Type B pancreatic cell (in vitro differentiated cells): ENCODE measurements at places on chromosomes 5 and 9.

DNA sequence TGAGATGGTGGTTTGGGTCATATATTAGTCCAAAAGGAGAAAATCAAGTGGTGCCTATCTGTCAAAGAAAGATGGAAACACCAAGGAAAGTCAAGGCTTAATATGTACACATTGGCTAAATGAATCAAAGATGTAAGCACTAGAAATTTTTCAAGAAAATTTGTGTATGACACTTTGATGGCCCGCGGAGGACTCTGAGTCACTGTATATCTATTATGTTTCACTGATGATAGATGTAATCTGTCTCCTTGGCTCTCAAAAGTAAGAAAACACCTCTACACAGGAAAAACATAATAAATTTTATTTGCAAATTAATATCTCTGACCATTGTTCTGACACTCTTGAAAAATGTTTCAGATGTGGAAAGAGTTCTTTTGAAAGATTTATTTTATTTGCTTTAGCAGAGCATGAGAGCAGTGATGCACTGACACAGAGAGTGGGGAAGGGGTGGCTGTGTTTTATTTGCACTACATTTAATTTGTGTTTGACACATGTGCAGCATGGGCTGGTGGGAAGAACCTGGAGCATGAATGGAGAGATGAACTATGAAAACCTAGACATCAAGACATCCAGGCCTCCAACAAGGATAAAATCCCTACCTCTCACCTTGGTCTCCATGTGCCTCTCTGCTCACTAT, 180.8 kb upstream of the GAS1 start:
- no peak overlapping the region for H3K27ac ChIP-seq
- peaks cover 24% of the 10 kb centered on the region for H3K27me3 ChIP-seq
- H3K4me3 ChIP-seq = no peak overlapping the region
- peaks cover 11% of the 10 kb centered on the region for H3K4me1 ChIP-seq

DNA sequence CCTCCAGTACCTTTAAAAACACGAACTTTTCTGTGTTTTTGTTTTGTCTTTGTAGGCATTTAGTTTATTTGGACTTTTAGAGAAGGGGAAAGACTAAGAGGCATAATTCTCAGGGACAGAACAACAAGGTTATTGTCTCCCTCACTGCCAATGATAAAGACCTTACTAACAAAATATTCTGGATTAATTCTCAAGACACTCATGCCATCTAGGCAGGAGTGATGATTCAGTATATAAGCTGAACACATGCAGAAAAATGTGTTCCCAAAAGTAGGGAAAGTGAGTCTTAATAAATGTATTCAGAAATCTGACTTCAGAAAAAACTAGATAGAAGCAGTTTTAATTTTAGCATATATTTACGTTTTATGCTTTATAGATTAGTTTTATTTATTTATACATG, 17.4 kb upstream of the ASPN start:
- no peak overlapping the region for H3K4me3 ChIP-seq
- H3K36me3 ChIP-seq = peaks cover 3% of the 10 kb centered on the region
- no peaks in the 10 kb centered on the region for H3K27me3 ChIP-seq
- no peaks in the 10 kb centered on the region for H3K4me1 ChIP-seq
- no peak overlapping the region for H3K27ac ChIP-seq
- DNase-seq = no peak

DNA sequence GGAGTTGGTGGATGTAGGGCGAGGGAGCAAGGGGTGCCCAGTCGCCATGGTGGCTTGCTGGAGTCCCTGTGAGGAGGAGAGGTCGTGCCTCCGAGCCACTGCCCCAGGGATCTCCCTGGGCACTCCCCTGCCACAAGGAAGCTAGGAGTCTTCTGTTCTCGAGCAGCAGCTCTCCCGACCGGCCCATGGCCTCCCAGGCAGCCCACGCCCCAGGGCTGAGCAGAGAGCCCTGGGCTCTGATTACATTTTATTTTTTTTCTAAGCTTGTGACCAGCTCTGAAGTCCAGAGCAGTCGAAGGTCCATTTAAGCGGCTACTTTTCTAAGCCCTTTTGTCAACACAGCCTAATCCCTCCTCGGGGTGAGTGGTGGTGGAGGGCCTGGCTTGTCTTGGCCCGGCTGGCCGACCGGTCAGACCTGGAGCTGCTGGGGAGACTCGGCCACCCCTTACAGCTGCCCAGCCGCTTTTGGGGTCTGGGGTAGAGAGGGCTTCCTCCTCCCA, 2.1 kb downstream of the RXRA start:
- no peaks in the 10 kb centered on the region for H3K27me3 ChIP-seq
- H3K36me3 ChIP-seq = no peaks in the 10 kb centered on the region
- H3K4me1 ChIP-seq = peaks cover 30% of the 10 kb centered on the region
- DNase-seq = no peak
- peak overlapping the region; percentile 89 for H3K4me3 ChIP-seq

GRCh38 chr9:14424983-14425382, 111.0 kb upstream of the NFIB start:
- H3K27me3 ChIP-seq = peaks cover 3% of the 10 kb centered on the region
- peak overlapping the region; percentile 84 for H3K27ac ChIP-seq
- no peak for DNase-seq
- H3K36me3 ChIP-seq = no peaks in the 10 kb centered on the region

- no peak overlapping the region for H3K27ac ChIP-seq
- DNase-seq = no peak
- H3K4me1 ChIP-seq = peaks cover 6% of the 10 kb centered on the region
- H3K36me3 ChIP-seq = no peaks in the 10 kb centered on the region
These were observed 76.3 kb upstream of the PTGER4 start for GRCh38 chr5:40603378-40603777.

- H3K4me3 ChIP-seq = no peak overlapping the region
- no peaks in the 10 kb centered on the region for H3K27me3 ChIP-seq
- H3K4me1 ChIP-seq = no peaks in the 10 kb centered on the region
- H3K27ac ChIP-seq = no peak overlapping the region
These were observed 51.7 kb downstream of the CCNH start for GRCh38 chr5:87361031-87361445.

- peaks cover 9% of the 10 kb centered on the region for H3K4me1 ChIP-seq
- no peak for DNase-seq
- no peaks in the 10 kb centered on the region for H3K27me3 ChIP-seq
- peaks cover 23% of the 10 kb centered on the region for H3K36me3 ChIP-seq
These were observed 19.7 kb downstream of the RIOK2 start for GRCh38 chr5:97163360-97163764.

- H3K27ac ChIP-seq = no peak overlapping the region
- DNase-seq = no peak
- peaks cover 14% of the 10 kb centered on the region for H3K4me1 ChIP-seq
- no peak overlapping the region for H3K4me3 ChIP-seq
- peaks cover 63% of the 10 kb centered on the region for H3K27me3 ChIP-seq
These were observed 4.0 kb downstream of the GLDC start for GRCh38 chr9:6641561-6641960.

- peaks cover 6% of the 10 kb centered on the region for H3K36me3 ChIP-seq
- DNase-seq = no peak
These were observed 2.8 kb downstream of the ANKH start for GRCh38 chr5:14868771-14869170.

DNA sequence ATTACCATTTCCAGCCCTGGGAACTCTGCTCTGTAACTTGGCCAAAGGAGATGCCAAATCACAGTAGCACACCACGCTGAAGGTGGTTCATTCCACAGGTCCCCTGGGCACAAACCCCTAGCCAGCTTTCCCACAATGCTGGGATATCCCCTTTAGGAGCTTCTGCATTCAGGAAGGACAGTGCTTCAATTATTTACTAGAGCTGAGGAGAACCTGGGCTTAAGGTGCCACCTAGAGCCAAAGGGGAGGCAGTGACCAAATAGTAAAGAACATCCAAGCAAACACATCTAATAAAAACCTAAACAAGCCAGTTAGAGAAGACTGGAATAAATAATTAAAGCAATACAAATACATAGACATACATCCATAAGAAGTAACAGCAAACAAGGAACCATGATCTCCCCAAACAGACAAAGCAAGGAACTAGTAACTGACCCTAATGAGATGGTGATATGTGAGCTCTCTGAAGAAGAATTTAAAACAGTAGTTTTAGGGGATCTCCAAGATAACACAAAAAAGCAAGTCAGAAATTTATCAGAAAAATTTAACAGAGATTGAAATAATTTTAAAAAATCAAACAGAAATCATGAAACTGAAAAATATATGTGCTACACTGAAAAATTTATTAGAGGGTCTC, 14.6 kb downstream of the KIF4B start:
- no peak overlapping the region for H3K27ac ChIP-seq
- no peak for DNase-seq
- H3K4me1 ChIP-seq = no peaks in the 10 kb centered on the region
- no peaks in the 10 kb centered on the region for H3K27me3 ChIP-seq

- no peaks in the 10 kb centered on the region for H3K27me3 ChIP-seq
- H3K4me3 ChIP-seq = no peak overlapping the region
- H3K36me3 ChIP-seq = no peaks in the 10 kb centered on the region
- DNase-seq = no peak
- H3K27ac ChIP-seq = no peak overlapping the region
These were observed 32.3 kb upstream of the WDR38 start for GRCh38 chr9:124820698-124821623.

GRCh38 chr9:16715404-16715803, 155.1 kb downstream of the BNC2 start:
- no peak overlapping the region for H3K27ac ChIP-seq
- peaks cover 43% of the 10 kb centered on the region for H3K4me1 ChIP-seq
- peaks cover 10% of the 10 kb centered on the region for H3K27me3 ChIP-seq
- no peak for DNase-seq

GRCh38 chr5:90099099-90099498, 310.5 kb downstream of the CETN3 start:
- no peaks in the 10 kb centered on the region for H3K36me3 ChIP-seq
- no peaks in the 10 kb centered on the region for H3K4me1 ChIP-seq
- DNase-seq = no peak
- H3K4me3 ChIP-seq = no peak overlapping the region
- no peaks in the 10 kb centered on the region for H3K27me3 ChIP-seq
- H3K27ac ChIP-seq = no peak overlapping the region

GRCh38 chr9:137317718-137318511, 15.8 kb upstream of the NRARP start:
- H3K27ac ChIP-seq = no peak overlapping the region
- H3K4me3 ChIP-seq = no peak overlapping the region
- H3K27me3 ChIP-seq = no peaks in the 10 kb centered on the region
- no peak for DNase-seq
- no peaks in the 10 kb centered on the region for H3K36me3 ChIP-seq
- no peaks in the 10 kb centered on the region for H3K4me1 ChIP-seq

DNA sequence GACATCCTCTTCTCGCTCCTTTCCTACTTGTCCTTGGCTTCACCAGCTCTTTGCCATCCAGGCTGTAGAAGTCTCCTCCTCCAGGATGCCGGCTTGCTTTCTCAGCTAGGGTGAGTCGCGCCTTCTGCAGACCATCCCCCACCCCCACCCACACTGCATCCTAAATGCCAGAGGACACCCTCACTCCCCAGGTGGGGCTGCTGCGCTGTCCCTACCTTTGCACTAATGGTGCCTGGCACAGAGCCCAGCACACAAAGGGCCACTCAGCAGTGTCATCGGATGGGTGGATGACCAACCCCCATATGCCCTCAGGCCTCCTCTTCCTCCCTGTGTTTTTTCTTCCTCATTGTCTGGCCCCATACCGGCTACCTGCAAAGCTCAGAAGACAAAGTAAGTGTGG, 14.8 kb downstream of the IL9 start:
- no peaks in the 10 kb centered on the region for H3K4me1 ChIP-seq
- H3K27ac ChIP-seq = no peak overlapping the region
- peaks cover 44% of the 10 kb centered on the region for H3K27me3 ChIP-seq
- DNase-seq = no peak

- no peak overlapping the region for H3K4me3 ChIP-seq
- no peak for DNase-seq
- peaks cover 2% of the 10 kb centered on the region for H3K27me3 ChIP-seq
- H3K27ac ChIP-seq = no peak overlapping the region
These were observed 235.8 kb downstream of the TMEM38B start for GRCh38 chr9:105930011-105930627.

DNA sequence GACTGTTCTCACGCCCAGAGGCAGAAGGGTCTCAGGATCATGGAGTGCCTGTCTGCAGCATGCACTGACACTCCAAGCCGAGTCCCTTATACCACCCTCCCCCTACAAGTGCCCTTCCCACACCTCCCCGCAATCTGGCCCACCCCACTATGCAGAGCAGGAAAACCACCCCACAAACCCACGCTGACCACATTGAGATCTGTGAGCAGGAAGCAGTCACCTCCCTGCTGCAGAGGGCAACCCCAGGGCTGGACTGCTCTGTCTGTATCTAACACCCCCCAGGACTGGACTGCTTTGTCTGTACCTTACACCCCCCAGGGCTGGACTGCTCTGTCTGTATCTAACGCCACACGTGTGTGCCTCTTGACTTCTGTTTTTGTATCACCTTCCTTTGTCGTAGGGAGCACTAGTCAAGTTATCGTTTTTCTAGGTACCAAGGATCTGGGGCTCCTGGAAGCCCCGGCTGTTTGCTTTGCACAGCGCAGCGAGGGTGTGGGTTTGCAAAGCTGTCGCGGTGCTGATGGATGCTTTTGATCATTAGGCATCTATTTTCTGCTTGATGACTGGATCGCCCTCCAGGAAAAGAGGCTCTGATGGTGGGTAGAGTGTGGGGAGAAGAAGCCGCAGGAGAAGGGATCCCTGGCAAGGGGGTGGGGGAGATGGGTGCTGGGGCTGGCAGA, 21.5 kb downstream of the OLFM1 start:
- H3K4me1 ChIP-seq = peaks cover 6% of the 10 kb centered on the region
- H3K36me3 ChIP-seq = no peaks in the 10 kb centered on the region
- no peak for DNase-seq
- peaks cover 44% of the 10 kb centered on the region for H3K27me3 ChIP-seq
- no peak overlapping the region for H3K27ac ChIP-seq

GRCh38 chr5:132094393-132095076, 20.9 kb downstream of the CSF2 start:
- no peaks in the 10 kb centered on the region for H3K36me3 ChIP-seq
- DNase-seq = no peak

DNA sequence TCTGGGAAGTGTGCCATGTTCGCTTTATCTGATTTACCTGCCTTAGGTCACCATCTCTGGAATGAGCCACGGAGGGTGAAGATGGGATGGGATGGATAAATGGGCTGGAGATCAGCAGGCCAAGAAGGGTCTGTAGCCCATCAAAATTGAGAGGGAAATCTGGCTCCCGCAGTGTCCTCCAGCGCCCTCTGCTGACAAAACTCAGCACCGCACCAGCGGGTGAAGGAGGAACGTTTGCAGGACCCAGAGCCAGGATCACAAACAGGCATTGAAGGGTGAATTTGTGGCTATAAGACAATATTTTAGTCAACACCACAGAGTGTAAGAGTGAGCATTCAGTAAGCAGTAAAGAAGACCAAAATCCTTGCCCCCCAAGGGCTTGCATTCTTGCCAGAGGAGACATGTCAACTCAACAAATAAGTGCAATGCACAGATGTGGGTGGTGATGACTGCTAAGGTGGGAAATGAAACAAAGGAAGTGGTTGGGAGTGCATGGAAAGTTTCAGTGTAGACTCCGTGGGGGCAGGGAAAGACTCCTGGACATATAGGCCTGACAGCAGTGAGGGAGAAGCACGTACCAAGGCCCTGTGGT, 124.4 kb downstream of the TENT4A start:
- H3K27ac ChIP-seq = no peak overlapping the region
- peaks cover 11% of the 10 kb centered on the region for H3K27me3 ChIP-seq
- peaks cover 8% of the 10 kb centered on the region for H3K4me1 ChIP-seq
- no peaks in the 10 kb centered on the region for H3K36me3 ChIP-seq
- no peak for DNase-seq
- H3K4me3 ChIP-seq = no peak overlapping the region
